ENCODE measurements at places on chromosomes 13 and 19.

GRCh38 chr13:47066226-47066625, 169.4 kb upstream of the HTR2A start:
- no peak for DNase-seq

DNA sequence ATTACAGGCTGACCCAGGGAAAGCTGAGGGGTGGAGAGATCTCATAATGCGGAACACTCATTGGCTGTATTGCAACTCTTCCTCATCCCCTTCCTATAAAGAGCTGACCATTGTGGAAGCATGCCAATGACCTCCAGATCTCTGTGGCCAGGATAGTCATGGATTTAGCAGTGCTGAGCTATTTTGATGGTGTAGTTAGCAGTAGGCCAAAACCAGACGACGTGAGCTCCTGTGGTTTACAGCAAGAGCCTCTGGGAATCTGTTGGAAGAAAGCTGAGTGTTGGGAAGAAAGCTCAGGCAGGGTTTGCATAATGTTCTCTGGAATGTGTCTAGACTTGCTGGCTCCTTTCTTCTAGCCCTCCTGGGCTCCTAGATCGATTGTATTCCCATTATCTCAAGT, 187.5 kb upstream of the GPC6 start:
- no peak for DNase-seq

GRCh38 chr19:12705654-12706331, 9.4 kb upstream of the FBXW9 start:
- no peak for DNase-seq

DNA sequence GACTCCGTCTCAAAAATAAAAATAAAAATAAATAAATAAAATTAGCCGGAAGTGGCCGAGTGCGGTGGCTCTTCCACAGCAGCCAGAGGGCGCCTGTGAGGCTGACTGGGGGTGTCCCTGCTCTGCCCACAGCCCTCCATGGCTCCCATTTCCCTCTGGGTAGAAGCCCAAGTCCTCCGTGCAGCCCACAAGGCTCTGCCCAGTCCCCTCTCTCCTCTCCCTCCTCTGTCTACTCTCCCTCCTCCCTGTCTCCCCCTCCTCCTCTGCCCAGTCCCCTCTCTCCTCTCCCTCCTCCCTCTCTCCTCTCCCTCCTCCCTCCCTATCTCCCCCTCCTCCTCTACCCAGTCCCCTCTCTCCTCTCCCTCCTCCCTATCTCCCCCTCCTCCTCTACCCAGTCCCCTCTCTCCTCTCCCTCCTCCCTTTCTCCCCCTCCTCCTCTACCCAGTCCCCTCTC, 20.4 kb downstream of the MISP start:
- DNase-seq, result no peak

DNA sequence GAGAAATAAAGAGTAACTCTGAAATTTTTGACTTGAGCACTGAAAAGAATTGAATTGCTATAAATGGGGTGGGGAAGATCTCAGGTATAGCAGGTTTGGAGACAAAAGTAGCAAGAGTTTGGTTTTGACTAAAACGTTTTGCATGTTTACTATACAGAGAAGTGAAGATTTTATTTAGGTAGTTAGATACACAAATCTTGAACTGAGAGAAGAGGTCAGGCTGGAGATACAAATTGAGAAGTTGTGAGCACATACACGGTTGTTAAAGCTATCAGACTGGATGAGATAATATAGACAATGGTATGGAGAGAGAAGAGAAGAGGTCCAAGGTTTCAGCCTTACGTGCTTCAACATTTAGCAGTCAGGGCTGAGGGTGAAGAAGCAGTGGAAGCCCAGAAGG, 420.9 kb downstream of the FOXO1 start:
- DNase-seq, result no peak

DNA sequence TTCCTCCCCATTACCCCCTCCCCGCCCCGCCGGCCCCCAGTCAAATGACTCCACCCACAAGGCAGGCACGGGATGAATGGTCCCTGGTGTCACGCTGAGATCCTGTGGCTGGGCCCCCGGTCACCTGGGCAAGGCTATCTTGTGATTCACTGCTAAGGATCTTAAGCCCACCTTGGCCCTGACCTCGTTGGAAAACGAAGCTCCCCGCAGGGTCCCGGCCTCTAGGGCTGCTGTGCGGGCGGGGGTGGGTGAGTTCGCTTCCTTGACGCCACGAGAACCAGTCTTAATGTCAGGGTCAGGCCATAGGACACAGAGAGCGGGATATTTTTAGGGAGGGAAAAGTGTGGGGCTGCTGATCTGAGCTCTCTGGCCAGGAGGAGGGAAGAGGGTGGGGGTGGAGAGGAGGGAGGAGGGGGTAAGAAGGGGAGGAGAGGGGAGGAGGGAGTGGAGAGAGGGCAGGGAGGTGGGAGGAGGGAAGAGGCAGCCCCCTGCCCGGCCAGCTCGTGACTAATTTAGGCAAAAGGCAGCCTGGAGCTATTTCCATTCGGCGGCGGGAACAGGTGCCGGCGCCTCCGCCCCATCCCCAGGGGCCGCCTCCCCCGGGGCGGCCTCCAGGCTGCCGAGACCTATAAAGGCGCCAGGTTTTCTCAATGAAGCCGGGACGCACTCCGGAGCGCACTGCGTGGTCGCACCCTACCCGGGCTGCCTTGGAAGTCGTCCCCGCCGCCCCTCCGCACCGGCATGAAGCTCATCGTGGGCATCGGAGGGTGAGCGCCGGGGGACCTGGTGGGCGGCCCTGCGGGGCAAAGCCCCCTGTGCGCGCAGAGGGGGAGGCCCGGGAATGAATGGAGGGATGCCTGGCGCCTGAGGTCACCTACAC, at the start of gene NMRK2:
Gene NMRK2, plus strand, starts transcription at position 139 of the 880 bp plus-strand sequence. Its CDS starts 603 bp downstream, at position 742.
- DNase-seq, result no peak

DNA sequence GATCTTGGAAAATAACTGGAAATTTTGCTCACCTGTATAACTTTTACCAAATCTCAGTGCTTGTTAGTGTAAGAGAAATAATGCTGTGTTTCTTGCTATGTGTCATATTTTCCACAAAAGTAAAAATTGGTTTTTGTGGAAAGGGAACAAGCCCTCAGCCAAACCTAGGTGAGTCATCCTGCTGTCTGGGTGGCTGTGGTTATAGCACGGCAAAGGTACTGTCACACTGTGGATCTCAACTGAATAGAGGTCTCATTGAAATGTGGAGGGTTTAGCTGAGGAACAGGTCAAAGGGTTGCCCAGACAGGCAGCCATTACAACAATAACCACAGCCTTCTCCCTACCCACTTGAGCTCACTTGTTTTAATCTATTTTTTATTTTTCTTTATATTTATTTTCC, 338.8 kb upstream of the DACH1 start:
- no peak for DNase-seq

GRCh38 chr13:91661692-91662490, 263.5 kb downstream of the GPC5 start:
- no peak for DNase-seq

DNA sequence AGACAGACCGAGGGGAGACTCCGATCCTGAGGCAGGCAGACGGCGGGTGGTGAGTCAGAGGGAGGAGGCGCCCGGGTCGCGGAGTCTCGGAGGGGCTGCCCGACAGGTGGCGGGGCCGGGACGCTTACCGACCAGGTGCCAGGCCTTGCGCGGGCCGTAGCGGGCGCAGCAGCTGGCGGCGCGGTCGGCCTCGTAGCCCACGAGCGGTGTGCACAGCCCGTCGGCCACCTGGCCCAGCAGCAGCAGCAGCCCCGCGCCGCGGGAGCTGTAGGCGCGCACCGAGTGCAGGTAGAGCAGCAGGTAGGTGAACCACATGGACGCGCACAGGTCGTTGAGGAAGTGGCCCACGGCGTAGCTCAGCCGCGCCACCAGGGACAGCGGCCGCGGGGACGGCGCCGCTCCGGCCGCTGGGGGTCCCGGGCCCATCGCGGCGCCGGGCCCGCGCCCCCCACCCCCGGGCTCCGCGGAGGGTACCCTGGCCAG, 367 bp downstream of the MFSD12 start:
- DNase-seq, result peak; percentile 71

DNA sequence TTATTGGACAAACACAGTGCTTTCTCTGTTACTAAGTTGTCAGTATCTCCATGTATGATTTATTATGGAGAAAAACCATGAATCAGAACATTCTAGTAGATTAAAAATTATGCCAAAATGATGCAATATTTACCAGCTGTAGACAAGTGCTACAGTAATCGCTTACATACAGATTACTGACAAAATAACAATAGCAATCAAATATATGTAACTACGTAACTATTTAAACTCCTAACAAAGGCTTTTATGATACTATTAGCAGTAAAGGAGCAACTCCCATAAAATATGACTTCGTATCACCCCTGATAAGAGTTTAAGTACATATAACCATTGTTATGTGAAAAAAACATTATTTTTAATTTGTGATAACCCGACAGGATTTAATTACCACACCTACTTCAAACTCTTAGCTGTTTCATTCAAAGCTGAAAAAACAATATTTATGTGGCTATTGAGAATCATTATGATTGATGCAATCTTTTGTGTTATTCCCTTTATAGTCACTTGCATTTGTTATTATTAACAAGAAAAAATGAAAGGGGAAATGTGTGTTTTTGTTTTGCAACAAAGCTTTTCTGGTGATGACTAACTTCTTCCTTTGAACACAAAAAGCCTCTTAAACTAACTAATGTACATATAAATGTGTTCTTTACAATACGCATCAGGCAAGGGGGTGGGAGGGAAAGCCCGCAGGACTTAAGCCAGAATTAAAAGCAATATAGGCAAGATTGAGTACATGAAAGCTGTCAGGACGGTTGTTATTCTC, 147.4 kb downstream of the ABCC4 start:
- DNase-seq, result no peak

GRCh38 chr13:104757712-104758111, 1691.5 kb upstream of the SLC10A2 start:
- no peak for DNase-seq
